ENCODE measurements at places on chromosomes 4 and X.

GRCh38 chrX:23782455-23782854 is 518 bp upstream of the SAT1 start:
- no peak for DNase-seq

DNA sequence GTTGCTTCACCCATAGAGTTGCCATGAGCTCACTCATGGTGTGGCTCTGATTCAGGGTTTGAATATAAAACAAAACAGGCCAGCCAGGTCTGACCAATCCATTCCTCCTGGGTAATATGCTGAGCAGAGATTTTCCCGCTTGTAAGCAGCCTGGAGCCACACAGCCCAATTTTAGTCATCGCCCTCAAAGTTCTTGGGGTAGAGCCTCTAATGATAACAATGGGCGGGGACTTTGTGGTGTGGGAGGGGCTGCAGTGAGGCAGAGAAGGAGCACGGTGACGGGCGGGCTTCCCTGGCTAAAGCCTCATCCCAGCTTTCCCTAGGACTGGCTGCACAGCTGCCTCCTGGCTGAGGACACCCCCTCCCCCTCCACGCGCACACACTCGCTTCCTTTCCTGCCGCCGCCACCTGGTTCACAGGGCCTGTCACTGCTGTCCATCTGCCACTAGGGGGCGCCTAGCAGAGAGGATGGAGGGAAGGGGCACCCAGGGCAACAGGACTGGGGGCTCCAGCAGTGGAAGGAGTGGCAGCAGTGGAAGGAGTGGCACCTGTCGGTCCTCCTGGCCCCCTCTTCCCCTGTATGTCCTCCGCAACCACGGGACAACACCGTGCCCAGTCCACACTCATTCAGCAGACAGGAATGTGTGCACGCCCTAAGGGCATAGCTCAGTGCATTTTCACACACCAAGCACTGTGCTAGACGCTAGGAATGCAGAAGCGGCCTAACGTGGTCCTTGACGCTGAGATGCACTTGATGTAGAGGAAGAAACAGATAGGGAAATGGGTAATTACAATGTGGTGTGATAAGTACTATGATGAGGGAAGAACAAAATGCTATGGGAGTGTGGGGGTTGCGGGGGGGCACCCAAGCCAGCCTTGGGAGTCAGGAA is 26.8 kb downstream of the PRPS1 start:
- DNase-seq = peak; percentile 67

- peak; percentile 57 for DNase-seq
These were observed 109.1 kb upstream of the TBL1X start for GRCh38 chrX:9355739-9356138.

- no peak for DNase-seq
These were observed 26.9 kb downstream of the ENOPH1 start for GRCh38 chr4:82457266-82457665.

- no peak for DNase-seq
These were observed 116.3 kb downstream of the EFNB1 start for GRCh38 chrX:68945081-68945602.

DNA sequence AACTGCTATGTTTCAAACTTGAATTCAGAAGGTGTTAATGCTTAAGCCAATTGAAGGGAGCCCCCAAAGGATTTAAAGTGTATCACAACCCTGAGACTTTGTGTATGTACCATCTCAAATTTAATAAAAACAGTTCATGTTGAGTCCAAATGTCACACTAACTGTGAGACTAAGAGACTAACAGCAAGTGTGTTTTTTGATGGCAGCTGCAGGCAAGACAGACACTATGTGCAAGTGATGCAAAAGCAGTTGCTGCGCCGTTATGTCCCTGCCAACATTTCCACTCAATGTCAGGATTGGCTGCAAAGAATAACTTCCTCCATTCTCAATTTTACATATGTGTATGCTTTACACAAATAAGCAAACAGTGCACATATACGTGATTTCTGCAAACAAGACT is 594.6 kb downstream of the IL15 start:
- DNase-seq = no peak

GRCh38 chr4:41158274-41158673 is 56.1 kb downstream of the APBB2 start:
- no peak for DNase-seq

GRCh38 chrX:123324625-123325024 is 140.5 kb downstream of the GRIA3 start:
- no peak for DNase-seq

DNA sequence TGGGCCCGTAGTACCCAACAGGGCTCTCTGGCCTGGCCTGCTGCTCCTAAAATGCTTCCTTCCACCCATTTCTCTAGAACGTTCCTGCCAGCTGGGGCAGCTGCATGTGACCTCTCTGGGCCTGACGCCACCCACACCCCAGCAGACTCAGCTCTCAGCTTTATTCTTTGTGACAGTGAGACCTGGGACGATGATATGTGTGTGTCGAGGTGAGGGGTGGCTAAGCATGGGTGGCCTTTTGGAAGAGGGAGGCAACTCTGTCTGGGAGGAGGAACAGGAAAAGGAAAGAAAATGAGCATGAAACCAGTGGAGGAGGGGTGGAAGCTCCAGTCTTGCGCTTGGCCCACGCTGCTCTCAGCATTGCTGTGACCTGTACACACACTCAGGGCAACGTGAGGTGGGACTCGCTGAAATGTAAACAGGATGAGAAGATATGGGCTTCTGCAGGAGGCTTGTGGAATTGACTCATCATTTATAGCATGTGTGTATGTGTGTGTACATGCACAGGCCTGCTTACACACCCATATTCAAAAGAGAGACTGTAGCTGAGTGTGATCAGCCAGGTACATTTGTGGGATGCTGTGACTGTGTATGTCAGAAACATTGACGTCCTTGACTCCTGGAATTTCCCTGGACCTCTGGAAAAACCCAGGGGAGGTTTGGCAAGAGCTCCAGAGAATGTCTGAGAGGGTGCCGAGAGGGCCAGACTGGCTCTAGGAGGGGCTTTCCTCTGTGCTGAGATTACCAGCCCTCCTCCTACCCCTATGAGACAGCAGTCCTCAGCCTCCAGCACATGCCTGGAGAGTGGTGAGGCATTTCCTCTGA is 137.9 kb downstream of the PJA1 start:
- DNase-seq = no peak

GRCh38 chr4:84666439-84666838 is 83.5 kb downstream of the CDS1 start:
- no peak for DNase-seq

- no peak for DNase-seq
These were observed 45.5 kb upstream of the PPP1R2C start for GRCh38 chrX:42823443-42823842.

- DNase-seq = no peak
These were observed 42.1 kb downstream of the TRIM61 start for GRCh38 chr4:164935363-164935762.

GRCh38 chrX:42378857-42379256 is 399.1 kb downstream of the PPP1R2C start:
- DNase-seq = no peak

DNA sequence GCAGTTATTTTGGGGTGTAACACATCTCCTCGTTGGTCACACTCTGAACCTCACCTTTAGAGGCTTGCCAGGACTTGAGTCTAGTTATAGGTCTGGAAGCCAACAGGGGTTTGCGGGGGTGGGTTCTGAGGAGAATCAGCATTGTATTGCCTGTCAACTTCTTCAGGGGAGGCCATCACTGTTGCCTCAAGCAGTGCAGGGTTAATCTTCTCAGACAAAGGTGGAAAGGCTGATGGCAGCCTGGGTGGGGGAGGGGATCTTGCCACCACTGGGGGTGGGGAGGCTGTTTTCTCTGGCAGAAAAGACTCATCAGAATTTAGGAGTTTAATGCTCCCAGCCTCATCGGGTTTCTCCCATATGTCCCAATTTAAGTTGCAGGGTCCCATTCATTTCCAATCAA is 387.8 kb downstream of the PRR32 start:
- DNase-seq = no peak

- no peak for DNase-seq
These were observed 121.7 kb upstream of the CXXC4 start for GRCh38 chr4:104616401-104616820.

- no peak for DNase-seq
These were observed 12.3 kb upstream of the SYTL5 start for GRCh38 chrX:37993837-37994619.

- DNase-seq = no peak
These were observed 66.9 kb upstream of the PPARGC1A start for GRCh38 chr4:23956601-23957364.

- DNase-seq = no peak
These were observed 10.8 kb upstream of the KLKB1 start for GRCh38 chr4:186216465-186217024.

- DNase-seq = no peak
These were observed 97.0 kb downstream of the AFAP1 start for GRCh38 chr4:7842384-7843279.

GRCh38 chr4:38994135-38994534 is 38.1 kb downstream of the TMEM156 start:
- no peak for DNase-seq

GRCh38 chr4:181933471-181933870 is 309.7 kb upstream of the TENM3 start:
- no peak for DNase-seq

DNA sequence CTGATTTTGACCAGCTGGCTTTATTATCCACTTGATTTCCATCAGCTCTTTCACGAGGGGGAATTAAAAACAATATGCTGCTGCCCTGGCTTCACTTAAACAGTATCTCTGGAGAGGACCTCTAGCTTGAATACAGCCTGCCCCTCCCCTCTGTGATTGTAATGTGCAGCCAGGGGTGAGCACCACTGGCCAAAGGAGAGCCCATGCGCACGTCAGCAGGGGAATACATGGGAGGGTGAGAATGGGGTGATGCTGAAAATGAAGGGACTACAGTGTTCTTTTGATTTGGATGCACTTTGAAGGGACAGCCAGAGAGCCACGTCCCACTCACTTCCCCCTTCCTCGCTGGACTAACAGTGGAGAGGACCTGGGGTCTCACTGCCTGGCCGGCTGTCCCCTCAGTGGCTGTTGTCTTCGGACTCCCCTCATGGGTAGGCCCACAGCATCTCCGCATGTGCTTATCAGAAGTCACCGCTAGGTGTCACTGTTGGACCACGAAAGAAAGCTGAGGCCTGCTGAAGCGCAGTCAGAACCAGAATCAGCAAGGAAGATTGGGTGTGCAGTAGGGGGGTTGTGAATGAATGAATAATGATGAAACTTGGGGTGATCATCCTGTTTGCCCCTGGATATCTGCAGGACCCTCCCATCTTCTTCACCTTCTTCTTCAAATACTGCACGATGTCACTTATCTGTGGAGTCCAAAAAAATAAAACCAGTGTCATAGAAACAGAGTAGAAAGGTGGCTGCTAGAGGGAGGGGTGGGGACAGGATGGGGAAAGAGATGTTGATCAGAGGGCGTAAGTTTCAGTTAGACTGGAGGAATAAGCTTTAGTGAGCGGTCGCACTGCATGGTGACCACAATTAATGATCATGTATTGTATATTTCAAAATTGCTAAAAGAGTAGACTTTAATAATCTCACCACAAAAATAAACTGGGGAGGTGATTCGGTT is 32.8 kb downstream of the CLCN4 start:
- peak; percentile 67 for DNase-seq

GRCh38 chr4:40165916-40166315 is 30.9 kb upstream of the RHOH start:
- no peak for DNase-seq

All from CD4-positive, alpha-beta T cell treated with Interleukin-2 at 100 ng/mL for 4 hours (primary cell).